NCI-H345 (cell line): ENCODE measurements at places on chromosomes 3 and 15.

DNA sequence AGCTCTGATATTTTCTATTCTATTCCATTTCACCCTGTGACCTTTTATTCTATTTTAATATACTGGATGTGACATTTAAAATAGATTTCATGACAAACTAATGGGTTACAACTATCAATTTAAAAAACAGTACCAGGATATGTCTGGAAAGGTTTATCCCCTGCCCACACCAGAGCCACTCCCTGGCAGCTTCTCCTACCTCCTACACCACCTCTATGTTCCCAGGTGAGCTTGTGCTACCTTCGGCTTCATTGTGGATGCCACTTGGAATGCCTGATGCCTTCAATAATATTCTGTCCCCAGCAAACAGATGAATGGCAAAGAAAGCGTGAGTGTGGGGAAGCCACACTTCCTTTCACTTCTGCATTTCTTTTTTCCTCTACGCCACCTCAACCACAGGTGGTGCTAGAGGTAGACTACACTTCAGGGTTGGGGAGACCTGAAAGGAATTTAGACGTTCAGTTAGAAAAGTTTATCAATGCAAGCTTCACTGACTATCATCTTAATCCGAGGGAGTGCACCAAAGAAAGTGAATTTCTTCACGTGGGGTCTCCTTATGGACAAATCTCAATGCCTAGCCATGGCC lies 213.0 kb downstream of the SSR3 start:
- DNase-seq = no peak

DNA sequence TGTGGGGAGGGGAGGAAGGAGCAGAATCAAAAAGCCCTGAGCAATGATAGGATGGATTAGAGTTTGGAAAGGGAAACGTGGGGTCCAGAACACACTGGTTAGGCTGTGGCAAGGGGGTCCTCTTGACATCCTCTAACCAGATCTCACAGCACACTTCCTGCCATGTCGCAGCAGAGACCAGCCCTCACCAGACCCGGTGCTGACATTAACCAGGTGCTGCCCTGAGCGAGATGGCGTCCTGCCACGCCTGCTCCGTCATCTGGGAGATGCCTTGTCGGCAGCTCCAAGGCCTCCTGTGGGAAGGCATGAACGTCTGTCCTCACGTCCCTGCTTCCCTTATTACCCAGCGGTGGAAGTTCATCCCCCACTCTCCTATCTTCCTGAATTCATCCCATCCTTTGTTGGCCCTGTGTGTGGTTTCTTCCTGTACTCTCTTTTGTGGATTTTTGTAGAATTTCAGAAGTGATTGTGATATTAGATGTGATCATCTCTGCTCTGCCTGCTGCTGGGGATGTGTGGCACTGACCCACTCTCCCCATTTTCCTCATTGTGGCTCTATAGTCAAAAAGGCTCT lies 29.4 kb upstream of the MYZAP start:
- DNase-seq = no peak

DNA sequence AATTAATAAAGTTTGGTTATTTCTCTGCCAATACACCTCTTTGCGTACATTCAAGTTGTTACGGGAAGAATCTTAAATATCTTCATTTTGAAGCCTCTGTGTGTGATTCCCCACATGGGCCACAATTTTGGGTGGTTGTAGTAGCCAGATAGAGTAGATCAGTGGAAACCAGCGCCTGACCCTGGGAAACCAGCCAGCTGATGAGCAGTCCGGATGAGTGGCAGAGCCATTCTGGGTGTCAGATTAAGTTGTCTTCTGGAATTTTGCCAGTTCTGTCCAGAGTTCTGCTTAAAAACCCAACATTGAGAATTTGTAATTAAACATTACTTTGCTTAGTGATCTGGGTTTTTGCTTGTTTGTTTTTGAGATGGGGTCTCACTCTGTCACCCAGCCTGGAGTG lies 49.7 kb downstream of the MRPS25 start:
- DNase-seq = no peak

DNA sequence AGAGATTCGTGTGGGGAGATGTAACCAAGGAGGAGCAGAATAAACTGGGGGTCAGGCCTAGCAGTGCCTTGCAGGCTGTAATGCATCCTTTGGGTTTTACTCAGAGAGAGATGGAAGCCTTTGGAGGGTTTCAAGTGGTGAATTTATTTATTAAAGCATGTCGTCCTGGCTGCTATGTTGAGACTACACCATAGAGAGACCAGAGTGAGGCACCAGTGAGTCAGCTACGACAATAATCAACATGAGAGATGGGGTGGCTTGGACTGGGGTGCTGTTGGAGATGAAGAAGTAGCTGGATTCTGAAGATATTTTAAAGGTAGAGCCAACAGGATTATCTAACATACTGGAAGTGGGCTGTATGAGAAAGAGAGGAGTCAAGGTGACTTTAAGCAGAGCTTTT lies 335.3 kb upstream of the ARHGEF26 start:
- no peak for DNase-seq

- DNase-seq = peak; percentile 49
Measured at GRCh38 chr15:56244811-56245576, 1.3 kb upstream of the RFX7 start.

- DNase-seq = no peak
Measured at GRCh38 chr15:25554640-25555039, 115.8 kb upstream of the UBE3A start.
